ENCODE measurements at places on chromosomes 12 and 14. TPM values are rescaled to one million over a fixed set of nuclear protein-coding genes. Genes with fewer than 3 reads are reported as not detected.

DNA sequence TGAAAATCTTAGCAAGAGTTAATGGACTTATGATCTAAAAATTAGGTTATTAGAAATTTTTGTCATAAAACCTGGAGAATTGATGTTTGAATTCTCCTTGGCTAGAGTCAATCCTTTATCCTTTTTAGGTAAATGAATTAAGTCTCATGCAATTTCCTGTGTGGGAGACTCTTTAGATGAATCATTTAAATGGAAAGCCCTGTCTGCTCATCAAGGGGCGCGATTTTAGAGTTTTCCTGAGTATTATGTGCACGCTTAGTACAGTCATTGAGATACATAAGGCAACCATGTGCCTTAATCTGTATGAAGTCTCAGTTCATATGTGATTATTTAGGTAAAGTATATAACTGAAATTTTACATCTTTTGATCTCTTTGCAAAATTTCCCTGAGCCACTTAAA lies 974.7 kb downstream of the NRXN3 start:
- no peak for DNase-seq

- DNase-seq: no peak
Measured at GRCh38 chr12:105721891-105722290, 391.4 kb downstream of the C12orf75 start.

DNA sequence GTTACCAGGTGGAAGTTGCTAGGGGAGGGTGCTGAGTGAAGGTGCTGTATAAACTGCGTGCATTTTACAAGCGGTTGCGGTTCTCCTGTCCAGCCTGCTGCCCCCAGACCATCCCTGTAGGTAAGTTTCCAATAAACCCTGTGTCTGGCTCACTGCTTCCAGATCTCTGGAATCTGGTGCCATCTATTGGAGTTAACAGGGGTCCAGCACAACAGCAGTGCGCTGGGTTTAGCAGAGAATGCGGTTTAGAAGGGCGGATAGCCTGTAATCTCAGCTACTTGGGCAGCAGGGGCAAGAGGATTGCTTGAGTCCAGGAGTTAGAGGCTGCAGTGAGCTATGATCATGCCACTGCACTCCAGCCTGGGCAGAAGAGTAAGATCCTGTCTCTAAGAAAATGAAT lies 4.9 kb downstream of the AACS start:
- DNase-seq: no peak

GRCh38 chr14:51298895-51299294 lies 58.8 kb downstream of the TMX1 start:
- DNase-seq: no peak

DNA sequence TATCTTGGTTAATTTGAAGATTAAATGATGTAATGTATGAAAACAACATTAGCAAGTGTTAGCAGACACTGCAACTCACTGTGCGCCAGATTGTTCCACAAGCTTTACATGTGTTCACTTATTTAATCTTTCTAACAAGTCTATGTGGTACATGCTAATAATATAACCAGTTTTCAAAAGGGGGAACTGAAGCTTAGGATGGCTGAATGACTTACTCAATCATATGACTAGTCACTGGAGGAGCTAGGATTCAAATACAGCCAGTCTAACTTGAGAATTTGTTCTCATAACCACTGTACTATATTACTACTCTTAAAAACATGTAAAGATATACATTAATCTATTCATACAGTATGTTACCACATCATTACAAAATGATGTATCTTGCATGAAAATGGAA lies 60.5 kb upstream of the LRIG3 start:
- no peak for DNase-seq

DNA sequence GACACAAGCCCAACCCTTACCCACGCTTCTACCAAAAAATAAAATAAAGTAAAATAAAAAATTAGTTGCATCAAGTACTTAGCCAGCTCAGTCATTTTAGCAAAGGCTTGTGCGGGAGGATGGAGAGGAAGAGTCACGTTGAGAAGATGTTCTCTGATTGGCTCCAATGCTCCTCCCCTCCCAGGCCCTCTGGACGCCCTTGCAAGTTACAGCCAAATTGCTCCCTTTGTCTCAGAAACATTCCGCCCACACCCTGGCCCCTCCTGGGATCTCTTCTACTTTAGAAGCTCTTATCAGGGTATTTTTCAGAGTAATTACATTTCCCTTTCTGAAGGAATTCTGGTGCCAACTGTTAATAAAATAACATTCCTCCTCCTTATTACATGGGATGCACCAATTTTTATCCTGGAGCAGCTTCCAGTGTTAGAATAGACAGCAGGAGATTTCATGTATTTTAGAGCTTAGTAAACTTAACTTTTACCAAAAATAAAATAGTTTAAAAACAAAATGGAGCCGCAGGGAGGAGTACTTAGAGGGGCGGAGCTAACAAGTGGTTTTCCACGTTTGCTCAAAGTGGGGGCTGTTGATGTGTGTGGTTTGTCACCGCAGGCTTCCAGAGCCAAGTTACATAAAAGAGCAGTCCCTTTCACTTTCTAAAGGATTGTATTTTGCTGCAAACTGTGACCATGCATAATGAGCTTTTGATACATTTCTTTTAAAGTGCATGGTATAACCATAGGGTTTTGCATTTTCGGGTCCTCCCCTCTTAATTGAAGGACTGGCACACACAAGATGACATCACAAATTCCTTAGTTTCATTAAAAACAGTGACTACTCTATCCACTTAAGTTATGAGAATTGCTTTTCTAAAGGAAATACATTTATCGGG lies 71.7 kb upstream of the RAP1B start:
- DNase-seq: peak; percentile 83

DNA sequence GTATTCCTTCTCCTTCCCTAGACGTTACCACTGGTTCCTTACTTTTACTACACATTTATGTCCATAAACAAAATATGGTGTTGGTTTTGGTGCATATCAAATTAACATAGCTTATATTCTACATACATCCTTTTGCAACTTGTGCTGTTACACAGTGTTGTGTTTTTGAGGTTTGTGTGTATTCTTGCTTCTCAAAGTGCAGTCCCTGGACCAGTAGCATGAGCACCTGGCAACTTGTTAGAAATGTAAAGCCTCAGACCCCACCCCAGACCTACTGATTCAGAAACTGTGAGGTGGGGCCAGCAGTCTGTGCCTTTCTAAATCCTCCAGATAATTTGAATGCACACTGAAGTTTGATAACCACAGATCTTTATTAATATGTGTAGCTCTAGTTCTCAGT lies 65.9 kb downstream of the RNFT2 start:
- no peak for DNase-seq

GRCh38 chr12:28223858-28224257 lies 33.6 kb downstream of the CCDC91 start:
- DNase-seq: no peak

GRCh38 chr12:117518594-117519270 lies 157.3 kb upstream of the NOS1 start:
- peak; percentile 83 for DNase-seq

- DNase-seq: no peak
Measured at GRCh38 chr12:45517381-45517780, 212.1 kb upstream of the ARID2 start.

GRCh38 chr12:8636581-8636980 lies 23.9 kb upstream of the AICDA start:
- DNase-seq: no peak

DNA sequence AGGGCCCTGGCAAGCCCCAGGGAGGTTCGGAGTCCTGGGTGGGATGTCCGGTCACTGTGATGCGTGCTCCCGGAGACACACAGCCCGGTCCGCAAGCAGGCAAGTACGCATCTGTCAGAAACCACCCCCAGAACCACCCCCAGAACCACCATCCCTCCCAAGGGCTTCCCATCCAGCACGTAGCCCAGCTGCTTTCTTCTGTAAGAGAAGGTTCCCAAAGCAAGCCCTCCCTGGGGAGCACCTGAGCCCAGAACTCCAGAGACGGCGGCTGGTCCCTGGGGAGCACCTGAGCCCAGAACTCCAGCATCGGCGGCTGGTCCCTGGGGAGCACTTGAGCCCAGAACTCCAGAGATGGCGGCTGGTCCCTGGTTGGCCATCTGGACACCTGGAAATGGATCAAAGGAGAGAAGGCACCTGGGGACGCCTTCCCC lies 2.6 kb upstream of the FBRSL1 start:
- DNase-seq: peak; percentile 40

GRCh38 chr14:103073876-103074728 lies 9.9 kb upstream of the LBHD2 start:
- no peak for DNase-seq

- DNase-seq: no peak
Measured at GRCh38 chr14:36320897-36321381, 502 bp upstream of the MBIP start.

DNA sequence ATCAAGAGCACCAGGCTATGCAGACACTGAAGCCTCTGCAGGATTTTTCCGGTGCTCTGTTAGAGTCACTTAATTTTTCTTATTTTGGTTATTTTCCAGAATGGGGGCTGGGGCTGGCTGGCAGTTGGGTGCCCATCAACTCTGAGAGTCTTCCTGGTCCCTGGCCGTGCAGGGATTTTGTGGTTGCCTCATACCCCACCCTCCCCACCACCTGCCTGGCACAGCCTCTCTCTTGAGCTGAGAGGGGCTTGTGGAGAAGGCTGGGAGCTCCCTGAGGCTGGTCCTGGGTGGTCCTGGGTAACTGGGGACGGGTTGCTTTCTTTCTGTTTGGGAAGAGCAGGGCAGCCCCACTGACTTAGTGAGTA lies 23.3 kb downstream of the LRTM2 start:
- no peak for DNase-seq

DNA sequence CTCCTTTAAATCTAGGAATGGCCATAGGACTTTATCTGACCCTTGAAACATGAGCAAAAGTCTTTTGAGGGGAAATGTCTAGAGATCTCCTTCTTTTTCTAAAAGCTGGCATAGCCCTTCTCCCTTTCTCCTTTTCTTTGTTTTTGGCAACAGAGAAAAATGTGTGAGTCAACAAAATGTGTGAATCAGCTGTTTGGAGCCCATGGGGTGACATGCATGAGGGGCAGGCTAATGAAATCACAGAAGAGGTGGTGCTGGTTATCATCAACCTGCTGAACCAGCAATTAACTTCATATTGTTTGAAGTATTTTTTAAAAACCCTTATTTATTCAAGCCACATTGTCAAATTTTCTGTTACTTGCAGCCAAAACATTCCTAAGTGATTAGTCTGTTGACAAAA lies 132.3 kb downstream of the CCDC59 start:
- DNase-seq: no peak

DNA sequence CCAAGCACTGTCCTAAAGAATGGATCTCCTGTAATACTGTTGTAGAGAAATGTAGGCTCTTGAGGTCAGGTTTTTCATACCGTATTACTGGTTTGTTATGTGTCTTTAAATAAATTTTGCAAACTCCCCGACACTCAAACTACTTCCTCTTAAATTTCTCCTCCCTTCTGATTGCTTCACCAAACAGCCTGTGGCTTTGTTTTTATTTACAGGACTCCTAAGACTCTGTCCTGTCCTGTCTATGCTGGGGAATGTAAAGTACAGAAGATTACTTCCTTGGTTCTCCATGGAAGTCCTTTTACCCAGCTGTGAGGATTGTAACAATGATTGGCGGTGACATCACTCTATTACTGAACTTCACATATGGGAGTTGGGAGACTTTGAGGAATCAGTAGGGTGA lies 873.5 kb downstream of the DIO2 start:
- DNase-seq: no peak

DNA sequence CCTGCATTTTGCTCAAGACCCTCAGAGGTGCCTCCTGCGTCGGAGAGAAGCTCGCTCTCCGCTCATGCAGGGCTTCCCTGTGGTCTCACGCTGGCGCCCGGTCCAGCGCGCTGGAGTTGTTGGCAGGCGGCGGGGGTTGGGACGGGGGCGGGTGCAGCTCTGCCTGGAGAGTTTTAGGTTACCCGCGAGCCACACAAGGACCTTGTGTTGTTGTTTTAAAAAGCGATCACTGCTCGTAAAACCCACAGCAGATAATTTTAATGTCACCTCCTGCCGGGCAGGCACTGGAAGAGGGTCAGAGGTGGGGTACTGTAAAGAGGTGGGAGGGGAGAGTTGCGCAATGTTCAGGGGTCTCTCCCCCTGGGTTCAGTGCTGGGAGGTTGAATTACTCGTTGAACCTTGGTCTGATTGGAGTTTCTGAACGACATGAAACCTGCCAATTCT lies 850 bp downstream of the SMOC1 start:
- no peak for DNase-seq

GRCh38 chr12:132561427-132562156 lies 48.8 kb downstream of the LRCOL1 start:
- DNase-seq: no peak

DNA sequence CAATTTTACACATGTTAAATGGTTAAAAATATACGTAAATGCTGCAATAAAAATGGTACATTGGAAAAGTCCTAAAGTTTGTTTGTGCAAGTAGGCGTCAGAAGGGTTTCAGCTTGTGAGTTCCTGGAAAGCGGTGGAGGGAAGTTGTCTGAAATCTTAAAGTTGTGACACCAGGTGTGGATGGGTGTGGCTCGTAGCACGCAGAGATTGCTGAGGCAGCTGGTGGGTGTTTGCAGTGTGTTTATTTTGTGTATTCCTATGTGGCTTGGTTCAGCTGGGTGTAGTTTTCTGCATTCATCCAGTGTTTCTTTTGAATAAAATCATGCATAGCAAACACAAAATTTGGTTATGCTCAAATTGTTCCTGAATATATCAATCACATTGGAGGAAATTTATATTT lies 136.8 kb upstream of the TBX3 start:
- no peak for DNase-seq

DNA sequence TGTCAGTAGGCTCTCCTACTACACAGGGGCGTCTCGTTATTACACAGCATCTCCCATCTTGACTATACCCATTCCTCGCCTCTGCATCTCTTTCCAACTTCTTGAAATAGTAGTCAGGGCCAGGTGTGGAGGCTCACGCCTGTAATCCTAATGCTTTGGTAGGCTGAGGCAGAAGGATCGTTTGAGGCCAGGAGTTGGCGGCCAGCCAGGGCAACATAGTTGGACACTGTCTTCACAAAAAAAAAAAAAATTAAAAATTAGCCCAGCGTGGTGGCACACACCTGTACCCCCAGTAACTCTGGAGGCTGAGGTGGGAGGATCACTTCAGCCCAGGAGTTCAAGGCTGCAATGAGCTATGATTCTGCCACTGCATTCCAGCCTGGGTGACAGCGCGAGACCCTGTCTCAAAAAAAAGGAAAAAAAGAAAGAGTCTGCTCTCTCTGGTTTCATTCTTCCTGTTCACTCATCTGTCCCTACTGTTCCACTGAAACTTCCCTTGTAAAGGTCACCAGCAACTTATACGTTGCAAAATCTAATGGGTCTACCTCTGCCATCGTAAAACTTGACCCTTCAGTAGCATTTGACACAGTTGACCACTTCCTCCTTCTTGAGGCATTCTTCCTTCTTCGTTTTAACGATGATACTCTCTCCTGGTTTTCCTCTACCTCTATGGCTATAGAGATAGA lies 41.0 kb upstream of the PTGR2 start:
- DNase-seq: no peak

The HCAR3 gene
- not detected for total RNA-seq

The GALNT6 gene
- total RNA-seq: 0.62 TPM

The NTS gene
- not detected for total RNA-seq

The NPC2 gene
- total RNA-seq: 75.8 TPM

The CMA1 gene
- total RNA-seq: 1.9 TPM

The NANOG gene
- not detected for total RNA-seq

The DACT1 gene
- 2.4 TPM for total RNA-seq

The TAS2R20 gene
- total RNA-seq: 0.43 TPM

The GZMB gene
- total RNA-seq: 1.3 TPM

The TAMALIN gene
- total RNA-seq: 19.8 TPM

The CDKN3 gene
- 5.2 TPM for total RNA-seq

The RFLNA gene
- 0.16 TPM for total RNA-seq

The KCNK10 gene
- total RNA-seq: not detected

The CACNA2D4 gene
- total RNA-seq: 1.0 TPM

The PELI2 gene
- total RNA-seq: 4.2 TPM

The BEGAIN gene
- 0.46 TPM for total RNA-seq

Data from Right ventricle myocardium superior (tissue), 1 donor.